ENCODE measurements at places on chromosomes 1 and 21. TPM values are rescaled to one million over a fixed set of nuclear protein-coding genes. Genes with fewer than 3 reads are reported as not detected.

The DNM3 gene
- 1.8 TPM for total RNA-seq

The HJV gene
- not detected for total RNA-seq

The MPC2 gene
- total RNA-seq = 21.5 TPM

The SPRR1B gene
- total RNA-seq = not detected

The FOXO6 gene
- total RNA-seq = not detected

The SLFNL1 gene
- 0.20 TPM for total RNA-seq

The GSTM5 gene
- total RNA-seq = 4.4 TPM

The DMRTA2 gene
- total RNA-seq = not detected

The PLPP3 gene
- total RNA-seq = 251 TPM

The PYHIN1 gene
- 0.20 TPM for total RNA-seq

The SIK1 gene
- total RNA-seq = 0.39 TPM

The PRDM16 gene
- total RNA-seq = 1.6 TPM

The S100A16 gene
- 537 TPM for total RNA-seq

The LRRC71 gene
- not detected for total RNA-seq

The NUCKS1 gene
- total RNA-seq = 156 TPM

The IGSF5 gene
- not detected for total RNA-seq

The TMPRSS15 gene
- total RNA-seq = not detected

The F13B gene
- not detected for total RNA-seq

The TNNT2 gene
- not detected for total RNA-seq

The PKLR gene
- total RNA-seq = under 0.01 TPM

The AADACL3 gene
- not detected for total RNA-seq

The TNFRSF1B gene
- 21.7 TPM for total RNA-seq

The CCDC24 gene
- total RNA-seq = 2.9 TPM

The DIO1 gene
- not detected for total RNA-seq

The TMEM125 gene
- total RNA-seq = not detected

The CFAP126 gene
- not detected for total RNA-seq

The BOLA1 gene
- 7.0 TPM for total RNA-seq

The TMEM82 gene
- not detected for total RNA-seq

The CCT8 gene
- total RNA-seq = 252 TPM

The HSD17B7 gene
- 32.0 TPM for total RNA-seq

The PANK4 gene
- 16.5 TPM for total RNA-seq

The BECN2 gene
- not detected for total RNA-seq

The HENMT1 gene
- total RNA-seq = 2.0 TPM

The KCNJ6 gene
- total RNA-seq = not detected

Data from subcutaneous preadipocyte (primary cell).